NCI-H187 treated with DMSO at 0.1 percent for 48 hours (cell line): ENCODE measurements at places on chromosomes 2 and 18.

DNA sequence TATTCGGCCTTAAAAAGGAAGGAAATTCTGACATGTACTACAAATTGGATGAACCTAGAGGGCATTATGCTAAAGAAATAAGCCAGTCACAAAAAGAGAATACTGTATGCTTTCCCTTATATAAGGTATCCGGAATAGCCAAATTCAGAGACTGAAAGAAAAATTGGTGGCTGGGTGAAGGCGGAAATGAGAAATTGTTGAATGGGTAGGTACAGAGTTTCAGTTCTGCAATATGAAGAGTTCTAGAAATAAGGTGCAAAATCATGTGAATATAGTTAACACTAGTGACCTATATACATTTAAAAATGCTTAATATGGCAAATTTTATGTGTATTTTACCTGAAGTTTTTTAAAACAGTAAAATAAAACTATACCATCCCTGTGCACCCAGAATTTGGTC, 43.1 kb downstream of the RMP24 start:
- no peak for DNase-seq

DNA sequence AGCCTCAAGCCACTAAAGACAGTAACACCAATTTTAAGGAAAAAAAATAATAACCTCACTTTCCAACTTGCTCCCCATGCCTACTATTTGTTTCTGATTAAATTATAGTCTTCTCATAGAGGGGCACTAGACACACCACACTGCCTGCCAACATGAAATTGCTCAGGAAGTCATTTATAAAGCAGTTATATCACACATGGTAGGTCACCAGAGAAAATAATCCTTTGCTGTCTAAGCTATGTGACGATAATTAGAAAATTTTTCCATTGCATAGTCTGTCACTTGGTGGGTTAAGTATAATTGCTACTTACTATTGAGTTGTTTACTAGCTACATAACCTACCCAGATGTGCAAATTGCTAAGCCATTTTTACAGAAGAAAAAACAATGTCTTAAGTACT, 85.2 kb downstream of the INO80D start:
- no peak for DNase-seq

GRCh38 chr2:205346649-205347048, 335.7 kb upstream of the NRP2 start:
- DNase-seq: no peak

DNA sequence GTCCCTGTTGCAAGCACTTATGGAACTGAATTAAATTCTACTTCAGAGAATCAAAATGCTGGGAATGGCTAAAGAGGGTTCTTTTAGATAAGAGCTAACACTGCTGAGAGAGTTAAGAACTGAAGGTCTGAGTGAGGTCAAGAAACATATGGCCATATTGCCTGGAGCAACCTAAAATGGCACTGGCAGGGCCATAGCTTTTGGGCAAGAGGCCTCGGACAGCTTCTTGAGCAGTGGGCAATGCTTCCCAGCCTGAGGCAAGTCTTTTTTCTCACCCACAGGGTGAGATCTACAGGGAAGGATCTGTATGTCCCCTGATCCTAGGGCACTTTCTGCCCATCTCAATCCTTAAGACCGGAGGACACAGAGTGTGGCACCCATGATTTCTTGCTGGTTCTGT, 244.6 kb upstream of the NT5C1B start:
- DNase-seq: no peak

DNA sequence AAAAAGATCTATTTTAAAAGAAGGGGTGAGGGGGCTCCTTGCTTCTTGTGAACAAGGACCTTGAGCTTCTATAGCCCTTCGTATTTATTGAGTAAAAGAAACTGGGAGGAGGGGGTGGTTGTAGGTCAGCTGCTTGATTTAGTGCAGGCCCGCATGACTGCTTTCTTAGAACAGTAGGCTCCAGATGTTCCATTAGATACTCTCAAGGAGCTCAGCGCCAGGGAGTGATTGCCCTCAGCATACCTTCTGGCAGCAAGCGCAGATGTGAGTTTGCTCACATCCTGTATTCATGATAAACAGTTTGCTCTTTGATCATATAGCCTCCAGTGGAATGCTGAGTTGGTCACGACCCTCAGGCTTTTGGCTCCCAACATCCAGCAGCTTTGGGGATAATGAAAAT, 108.9 kb upstream of the XPO1 start:
- DNase-seq: no peak

- DNase-seq: no peak
Measured at GRCh38 chr2:176087330-176088047, 3.7 kb upstream of the EVX2 start.

GRCh38 chr2:175624211-175624761, 377.8 kb downstream of the LNPK start:
- DNase-seq: no peak

DNA sequence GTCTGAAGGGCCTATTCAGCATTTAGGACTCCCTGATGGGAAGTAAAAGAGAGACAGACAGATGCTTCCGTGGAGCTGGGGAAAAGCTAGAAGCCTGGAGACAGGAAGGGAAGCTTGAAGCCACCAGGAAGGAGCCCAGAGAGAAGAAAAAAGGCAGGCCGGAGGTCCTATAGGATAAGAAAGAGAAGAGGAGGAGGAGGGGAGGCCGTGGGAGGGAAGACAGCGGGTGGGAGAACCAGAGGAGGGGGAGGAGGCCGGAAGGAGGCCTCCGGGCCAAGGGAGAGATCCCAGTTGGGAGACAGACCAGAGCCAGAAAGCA, 107.1 kb upstream of the PKDCC start:
- DNase-seq: no peak
